Thoracic aorta (tissue), 2 donors: ENCODE measurements at places on chromosomes 1 and 21. TPM values are rescaled to one million over a fixed set of nuclear protein-coding genes. Genes with fewer than 3 reads are reported as not detected.

The TMPRSS15 gene
- not detected for total RNA-seq

The CCDC181 gene
- 0.54 TPM for total RNA-seq

The SELP gene
- 43.2 TPM for total RNA-seq

The RHCE gene
- total RNA-seq, result not detected

GRCh38 chr1:53700776-53701175 is 38.2 kb downstream of the GLIS1 start:
- no peak for DNase-seq

DNA sequence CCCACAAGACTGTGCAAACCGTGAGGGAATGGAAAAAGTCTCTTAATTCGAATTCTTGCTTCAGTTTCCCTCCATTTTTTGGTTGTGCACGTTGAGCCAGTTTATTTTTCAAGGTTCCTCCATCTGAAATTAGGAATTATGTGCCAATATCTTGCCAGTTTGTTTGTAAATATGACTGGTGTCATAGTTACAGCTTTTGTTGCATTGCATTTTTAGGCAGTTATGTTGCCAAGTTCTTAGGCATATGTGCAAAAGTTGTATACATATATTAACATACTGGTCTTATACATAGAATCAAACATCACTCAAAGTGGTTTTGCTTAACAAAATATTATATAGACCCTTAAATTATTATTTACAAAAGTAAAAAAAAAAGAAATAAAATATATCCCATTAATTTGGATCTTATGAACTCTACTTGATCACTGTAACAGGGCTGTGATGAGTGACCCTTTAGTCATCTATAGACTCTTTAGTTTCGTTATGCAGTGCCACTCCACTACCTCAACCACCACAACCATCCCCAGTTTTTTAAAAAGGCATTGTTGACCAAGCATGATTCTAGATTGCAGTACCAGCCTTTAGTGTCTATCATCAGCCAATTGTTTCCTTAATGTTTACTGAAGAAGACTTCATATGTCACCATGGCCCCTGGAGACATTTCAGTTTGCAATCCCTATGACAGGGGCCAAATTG is 20.9 kb upstream of the DYNLT5 start:
- no peak for DNase-seq

- DNase-seq, result no peak
These were observed 122.6 kb upstream of the ZNHIT6 start for GRCh38 chr1:85830837-85831236.

GRCh38 chr1:230957580-230957989 is 21.1 kb downstream of the TTC13 start:
- no peak for DNase-seq

GRCh38 chr1:109863667-109864046 is 47.0 kb upstream of the CSF1 start:
- no peak for DNase-seq
